ENCODE measurements at places on chromosomes 7 and 10.

DNA sequence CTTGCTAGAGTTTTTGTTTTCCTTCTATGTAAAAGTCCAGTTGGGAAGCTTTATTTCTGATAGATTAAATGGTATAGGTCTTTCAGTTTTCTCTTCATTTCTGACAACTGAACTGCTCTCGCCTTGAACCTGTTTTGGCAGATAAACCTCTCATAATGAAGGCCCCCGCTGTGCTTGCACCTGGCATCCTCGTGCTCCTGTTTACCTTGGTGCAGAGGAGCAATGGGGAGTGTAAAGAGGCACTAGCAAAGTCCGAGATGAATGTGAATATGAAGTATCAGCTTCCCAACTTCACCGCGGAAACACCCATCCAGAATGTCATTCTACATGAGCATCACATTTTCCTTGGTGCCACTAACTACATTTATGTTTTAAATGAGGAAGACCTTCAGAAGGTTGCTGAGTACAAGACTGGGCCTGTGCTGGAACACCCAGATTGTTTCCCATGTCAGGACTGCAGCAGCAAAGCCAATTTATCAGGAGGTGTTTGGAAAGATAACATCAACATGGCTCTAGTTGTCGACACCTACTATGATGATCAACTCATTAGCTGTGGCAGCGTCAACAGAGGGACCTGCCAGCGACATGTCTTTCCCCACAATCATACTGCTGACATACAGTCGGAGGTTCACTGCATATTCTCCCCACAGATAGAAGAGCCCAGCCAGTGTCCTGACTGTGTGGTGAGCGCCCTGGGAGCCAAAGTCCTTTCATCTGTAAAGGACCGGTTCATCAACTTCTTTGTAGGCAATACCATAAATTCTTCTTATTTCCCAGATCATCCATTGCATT lies 27.1 kb downstream of the MET start:
- no peak for DNase-seq

GRCh38 chr7:38817526-38817925 lies 91.5 kb downstream of the VPS41 start:
- no peak for DNase-seq

- DNase-seq = no peak
Measured at GRCh38 chr10:62050346-62050892, 148.9 kb downstream of the ARID5B start.

- DNase-seq = peak; percentile 53
Measured at GRCh38 chr7:74012842-74013249, 15.1 kb upstream of the ELN start.

GRCh38 chr7:158702944-158703343 lies 1.7 kb downstream of the NCAPG2 start:
- no peak for DNase-seq

DNA sequence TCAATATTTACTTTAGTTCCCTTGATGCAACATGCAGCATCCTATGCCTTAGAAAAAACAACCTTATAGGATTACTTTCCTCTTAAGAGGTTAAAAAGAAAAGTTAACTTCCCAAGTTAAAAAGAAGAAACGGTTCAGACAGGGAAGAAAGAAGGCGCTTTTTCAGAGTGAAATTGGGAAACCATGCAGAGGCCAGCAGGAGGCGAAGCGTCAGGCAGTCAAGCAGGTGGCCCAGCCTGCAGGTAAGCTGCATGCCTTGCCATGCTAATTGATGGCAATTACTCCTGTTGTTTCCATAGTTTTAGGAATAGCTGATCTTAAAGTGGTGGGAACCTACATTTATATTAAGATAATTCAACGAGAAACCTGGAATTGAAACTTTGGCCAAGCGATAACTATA lies 302.6 kb upstream of the SP4 start:
- no peak for DNase-seq

DNA sequence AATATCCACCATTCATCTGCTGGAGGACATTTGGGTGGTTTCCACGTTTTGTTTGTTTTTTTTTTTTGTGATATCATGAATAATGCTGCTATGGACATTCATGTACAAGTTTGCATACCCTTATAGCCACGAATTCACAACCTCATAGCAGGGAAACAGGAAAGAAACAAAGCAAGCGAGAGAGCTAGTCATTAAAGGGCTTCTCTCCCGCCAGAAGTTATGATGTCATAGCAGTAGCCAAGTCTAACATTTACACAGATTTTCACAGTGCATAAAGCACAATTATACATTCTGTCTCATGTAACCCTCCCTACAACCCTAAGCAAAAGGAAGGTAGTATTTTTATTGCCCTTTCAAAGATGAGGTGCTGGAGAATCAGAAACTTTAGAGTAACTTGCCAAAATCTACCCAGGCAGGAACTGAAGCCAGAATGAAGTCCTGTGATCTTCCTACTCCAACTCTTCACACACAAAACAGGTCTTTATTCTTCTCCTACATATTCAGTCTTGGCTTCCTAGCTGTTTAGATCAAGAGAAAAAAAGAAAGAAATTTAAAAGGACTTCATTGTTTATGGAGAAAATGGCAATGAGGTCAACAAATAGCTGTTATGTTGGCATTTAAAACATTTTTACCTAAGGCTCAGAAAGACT lies 33.9 kb upstream of the GPAM start:
- DNase-seq = no peak

DNA sequence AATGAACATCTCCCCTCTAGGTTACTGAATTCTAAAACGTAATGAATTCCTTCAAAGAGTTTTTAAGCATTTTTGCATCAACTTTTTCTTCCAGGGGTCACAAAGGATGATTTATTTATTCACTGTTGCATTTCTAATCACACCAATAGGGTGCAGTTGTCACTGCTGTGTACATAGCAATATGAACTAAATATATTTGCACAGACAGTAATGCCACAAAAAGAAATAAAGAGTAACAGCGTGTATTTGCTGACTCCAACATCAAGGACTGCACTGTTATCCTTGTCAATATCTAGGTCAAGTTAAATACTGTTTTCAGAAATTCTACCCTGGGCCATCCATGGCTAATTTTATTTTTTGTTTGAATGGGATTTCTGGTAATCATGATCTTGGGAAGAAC lies 138.0 kb downstream of the FRMD4A start:
- DNase-seq = no peak

DNA sequence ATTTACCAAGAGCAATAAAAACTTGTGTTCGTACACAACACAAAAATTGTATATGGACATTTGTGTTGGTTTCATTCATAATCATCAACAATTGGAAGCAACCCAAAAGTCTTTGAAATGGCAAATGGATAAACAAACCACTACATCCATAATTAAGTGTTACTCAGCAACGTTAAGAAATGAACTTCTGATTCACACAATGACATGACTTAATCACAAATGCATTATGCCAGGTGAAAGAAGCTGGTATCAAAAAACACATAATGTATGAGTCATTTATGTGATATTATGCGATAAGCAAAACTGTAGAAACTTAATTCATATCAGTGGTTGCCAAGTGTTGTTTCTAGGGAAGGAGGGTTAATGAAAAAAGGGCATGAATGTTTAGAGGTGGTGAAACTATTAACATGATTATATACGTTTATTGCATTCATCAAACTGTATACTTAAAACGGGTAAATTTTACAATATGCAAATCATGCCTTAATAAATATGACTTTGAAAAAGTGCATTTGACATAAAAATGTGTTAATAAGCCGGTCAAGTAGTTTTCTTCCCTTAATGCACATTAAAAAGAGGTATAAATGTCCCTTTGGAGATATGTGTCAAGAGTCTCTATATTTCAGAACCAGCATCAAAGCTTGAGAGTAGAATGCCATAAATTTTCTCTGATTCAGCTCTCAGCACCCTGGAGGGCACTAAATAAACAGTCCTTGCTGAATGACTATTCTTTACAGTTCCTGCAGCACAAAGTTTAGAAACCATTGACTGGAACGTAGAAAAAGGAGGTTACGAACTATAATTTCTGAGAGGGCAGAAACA lies 84.8 kb upstream of the GRM3 start:
- no peak for DNase-seq

DNA sequence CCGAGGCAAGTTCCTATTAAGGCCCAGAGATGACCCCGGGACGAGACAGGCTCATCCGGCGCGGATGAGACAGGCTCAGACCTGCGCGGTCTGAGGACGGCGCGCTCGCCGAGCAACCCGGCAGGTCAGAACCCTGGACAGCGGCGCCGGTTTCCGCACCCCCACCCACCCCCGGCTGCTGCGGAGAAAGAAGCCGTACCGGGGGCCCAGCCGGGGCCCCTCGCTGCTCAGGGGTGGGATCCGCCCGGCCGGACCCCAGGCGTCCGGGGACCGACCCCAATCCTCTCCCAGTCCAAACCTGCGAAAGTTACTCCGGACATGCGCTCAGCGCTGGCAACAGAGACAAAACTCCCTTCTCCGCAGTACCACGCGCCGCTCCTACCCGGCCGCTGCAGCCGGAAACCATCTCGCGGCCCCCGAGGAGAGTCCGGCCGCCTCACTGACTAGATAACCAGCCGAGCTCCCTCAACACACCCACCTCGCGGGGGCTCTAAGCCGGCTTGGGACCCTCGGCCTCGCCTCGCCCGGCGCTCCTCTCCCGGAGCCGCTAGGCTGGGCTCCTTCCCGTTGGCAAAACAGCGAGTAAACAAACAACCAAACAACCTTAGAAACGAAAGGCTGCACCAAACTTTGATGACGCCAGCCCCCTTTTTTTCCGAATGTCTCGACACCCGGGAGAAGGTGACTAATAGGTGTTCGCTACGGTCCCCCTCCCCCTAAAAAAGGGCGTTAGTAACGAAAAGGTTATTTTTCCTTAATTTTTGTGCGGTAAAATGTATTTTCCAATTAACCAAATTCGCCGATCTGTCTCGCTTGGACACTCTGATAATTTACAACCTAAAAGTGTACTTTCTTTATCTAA lies 2.3 kb upstream of the DRGX start:
- peak; percentile 36 for DNase-seq

DNA sequence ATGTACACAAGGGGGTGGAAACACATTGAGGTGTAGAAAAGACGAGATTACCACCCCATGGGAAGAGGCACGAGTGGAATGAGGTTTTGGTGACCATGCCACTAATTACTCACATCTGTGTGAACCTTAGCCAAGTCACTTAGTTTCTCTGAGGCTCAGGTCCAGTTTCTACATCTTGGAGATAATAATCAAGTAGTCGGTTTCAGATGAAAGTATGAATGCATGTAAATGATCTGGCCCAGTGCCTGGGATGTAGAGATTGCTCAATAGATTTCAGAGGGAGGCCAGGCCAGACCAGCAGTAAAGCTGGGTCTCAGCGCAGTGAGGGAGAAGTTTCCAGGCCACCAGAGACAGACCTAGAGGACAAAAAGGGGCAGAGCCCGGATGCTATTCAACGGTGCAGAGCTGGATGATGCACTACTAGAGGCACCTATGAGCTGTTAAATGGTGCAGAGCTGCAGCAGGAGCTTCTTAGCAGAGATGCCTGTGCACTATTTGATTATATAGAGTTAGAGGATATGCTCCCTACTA lies 725.1 kb downstream of the GRID1 start:
- DNase-seq = no peak

DNA sequence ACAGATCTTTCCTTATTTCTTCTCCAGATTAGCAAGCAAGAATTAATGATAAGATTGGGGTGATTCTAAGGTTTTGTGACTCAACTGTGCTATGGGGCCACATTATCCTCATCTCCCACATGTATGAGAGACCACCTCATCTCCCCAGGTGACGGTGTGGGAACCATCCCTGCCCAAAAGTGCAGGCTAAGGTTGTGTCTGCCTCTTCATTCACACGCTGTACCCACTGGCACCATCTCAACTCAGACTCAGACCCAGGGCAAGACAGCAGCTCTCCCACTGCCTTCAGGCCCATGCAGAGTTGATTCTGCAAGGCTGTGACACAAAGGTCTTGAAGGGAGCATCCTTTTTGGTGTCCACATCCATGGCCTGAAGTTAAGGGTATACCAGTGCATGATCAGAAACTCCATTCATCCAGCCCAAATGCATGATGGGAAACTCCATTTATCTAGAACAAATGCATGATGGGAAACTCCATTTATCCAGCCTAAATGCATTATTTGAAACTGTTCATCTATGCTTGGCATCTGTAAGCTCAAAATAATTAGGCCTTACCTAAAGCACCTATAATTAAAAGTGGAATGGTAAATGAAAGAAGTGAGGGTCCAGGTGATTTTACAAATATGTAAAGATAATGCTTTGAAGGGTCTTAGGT lies 99.4 kb downstream of the TCERG1L start:
- no peak for DNase-seq

DNA sequence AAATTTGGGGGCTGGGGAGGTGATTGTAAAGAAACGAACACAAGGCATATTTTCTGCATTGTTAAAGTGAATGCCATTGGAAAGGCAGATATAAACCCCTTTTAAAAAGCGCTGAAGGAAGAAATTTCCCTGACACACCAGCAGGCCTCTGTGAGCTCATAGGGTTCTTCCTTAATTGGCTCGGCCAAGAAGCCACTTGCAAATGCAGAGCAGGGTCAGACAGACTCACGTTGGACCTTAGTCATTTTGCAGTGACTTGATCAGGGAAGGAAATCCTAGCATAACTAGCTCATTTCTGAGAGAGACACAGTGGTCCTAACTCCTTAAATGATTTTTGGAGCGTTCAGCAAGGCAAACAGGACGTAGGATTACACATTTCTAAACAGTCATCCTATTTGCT lies 1461.4 kb downstream of the GATA3 start:
- no peak for DNase-seq
